Activated gamma-delta T cell treated with Interleukin-2 at 50 U/mL for 16 hours (primary cell): ENCODE measurements at places on chromosomes 7 and 10.
A peak's percentile ranks its signal among the peaks of the same experiment; 100 is the strongest.

DNA sequence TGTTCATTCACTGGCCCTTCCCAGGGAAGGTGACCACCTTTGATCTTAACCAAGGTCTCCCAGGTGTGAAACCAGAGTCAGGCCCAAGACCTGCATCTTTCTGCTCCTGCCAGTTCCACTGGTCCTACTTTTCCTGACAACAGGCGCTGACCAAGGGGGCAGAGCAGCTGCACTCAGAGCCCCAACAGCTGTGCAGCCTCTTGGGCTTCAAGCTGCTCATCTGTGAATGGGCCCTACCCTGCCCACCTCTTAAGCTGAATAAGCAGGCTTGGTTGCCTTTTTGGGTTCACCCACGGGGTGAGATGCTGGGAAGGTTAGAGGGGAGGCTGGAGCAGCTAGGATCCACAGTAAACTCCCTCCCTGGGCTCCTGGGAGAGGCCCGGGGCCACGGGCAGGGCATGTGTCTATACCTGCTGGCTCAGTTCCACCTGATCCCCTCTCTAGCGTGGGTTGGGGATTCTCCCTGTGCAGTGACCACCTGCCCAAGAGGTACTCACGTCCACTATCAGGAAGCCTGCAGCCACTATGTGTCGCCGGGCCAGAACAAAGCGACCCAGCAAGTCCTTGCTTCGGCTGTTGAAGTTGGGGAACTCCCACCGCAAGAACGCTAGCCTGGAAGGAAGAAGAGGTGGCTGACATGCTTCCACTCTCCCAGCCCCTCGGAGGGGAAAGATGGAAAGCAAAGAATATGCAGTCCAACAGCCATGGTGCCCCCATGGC lies 10.6 kb downstream of the TBRG4 start:
- DNase-seq: no peak

DNA sequence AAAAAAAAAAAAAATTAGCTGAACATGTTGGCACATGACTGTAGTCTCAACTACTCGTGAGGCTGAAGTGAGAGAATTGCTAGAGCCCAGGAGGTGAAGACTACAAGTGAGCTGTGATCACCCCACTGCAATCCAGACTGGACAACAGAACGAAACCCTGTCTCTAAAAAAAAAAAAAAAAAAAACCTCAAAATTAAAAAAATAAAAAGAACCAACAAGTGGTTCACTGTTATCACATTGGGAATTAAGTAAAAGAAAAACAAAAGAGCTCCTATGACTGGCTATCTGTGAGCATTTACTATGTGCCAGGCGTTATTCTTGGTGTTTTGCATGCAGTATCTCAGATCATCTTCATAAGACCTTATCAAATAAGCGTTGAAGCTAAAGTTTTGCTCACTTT lies 66.0 kb downstream of the ANLN start:
- no peak for DNase-seq

- DNase-seq: no peak
These were observed 89.3 kb downstream of the FANK1 start for GRCh38 chr10:125985557-125986240.

DNA sequence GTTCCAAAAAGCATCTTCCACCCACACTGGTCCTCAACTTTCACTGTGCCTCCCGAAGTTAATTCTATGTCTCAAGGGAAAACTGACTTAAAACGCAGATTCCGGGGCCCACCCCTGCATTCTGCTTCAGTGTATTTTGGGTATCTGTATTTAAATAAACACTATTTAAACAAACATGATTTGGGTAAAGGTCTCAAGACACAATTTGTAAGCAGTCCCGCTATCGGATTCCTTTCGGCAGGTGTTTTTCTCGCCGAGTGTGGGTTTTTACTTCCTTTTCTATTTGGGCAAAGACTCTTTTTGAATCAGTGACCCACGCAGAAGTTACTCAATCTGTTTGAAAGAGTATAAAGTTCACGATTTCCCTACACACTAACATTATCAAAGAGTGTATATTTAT lies 1.2 kb downstream of the PDIA4 start:
- no peak for DNase-seq

GRCh38 chr7:107007007-107007891 lies 37.3 kb upstream of the PRKAR2B start:
- DNase-seq: no peak

GRCh38 chr10:23885853-23886252 lies 323.1 kb upstream of the KIAA1217 start:
- no peak for DNase-seq

GRCh38 chr10:98340261-98340939 lies 72.4 kb upstream of the LOXL4 start:
- no peak for DNase-seq

GRCh38 chr7:158537516-158537882 lies 50.1 kb downstream of the PTPRN2 start:
- no peak for DNase-seq

DNA sequence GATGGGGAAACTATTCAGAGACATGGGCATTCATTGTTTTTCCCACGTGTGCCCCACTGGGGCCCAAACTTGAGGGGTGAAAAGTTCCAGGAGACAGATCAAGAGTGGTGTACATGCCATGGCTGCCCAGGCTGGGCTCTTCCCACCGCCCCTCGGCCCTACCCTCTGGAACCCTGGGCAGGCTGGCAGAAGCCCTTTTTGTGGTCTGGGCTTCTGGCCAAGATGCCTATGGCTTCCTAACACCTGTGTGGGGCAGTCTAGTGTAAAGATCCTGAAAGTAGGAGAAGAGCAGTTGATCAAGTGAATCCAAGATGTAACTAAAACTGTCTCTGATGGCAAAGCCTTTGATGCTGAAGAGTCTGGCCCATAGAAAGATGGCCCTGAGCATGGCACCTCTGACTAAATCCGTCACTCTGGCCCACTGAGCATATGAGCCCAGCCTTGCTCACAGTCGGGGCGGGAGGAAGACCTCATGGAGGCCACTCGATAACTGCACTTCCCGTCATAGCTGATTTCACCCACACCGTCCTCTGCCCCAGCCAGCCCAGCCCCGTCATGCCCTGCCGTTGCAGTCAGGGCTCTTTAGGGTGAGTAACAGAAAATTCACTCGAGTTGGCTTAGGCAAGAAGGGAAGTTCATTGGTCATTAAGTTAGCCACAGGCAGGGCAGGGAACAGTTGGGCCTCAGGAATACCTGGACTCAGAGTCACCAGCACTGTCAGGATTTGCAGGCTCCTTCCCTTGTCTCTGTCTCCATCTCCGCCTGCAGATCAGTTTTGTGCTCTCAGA lies 37.9 kb upstream of the MTPAP start:
- no peak for DNase-seq

DNA sequence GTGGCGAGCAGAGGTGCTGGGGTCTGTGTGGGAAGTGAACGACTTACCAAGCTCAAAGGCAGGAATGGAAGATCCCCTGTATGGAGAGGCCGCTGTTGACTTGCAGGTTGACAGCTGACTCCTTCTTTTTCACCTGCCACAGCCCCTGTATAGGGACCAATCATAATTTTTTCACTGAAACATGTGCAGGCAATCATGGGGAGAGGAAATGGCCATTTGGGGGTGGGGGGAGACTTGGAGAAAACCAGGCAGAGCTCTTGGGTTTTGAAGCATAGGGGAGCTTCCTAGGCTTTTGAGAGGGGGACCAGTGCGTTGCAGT lies 101.4 kb downstream of the WDR37 start:
- no peak for DNase-seq

DNA sequence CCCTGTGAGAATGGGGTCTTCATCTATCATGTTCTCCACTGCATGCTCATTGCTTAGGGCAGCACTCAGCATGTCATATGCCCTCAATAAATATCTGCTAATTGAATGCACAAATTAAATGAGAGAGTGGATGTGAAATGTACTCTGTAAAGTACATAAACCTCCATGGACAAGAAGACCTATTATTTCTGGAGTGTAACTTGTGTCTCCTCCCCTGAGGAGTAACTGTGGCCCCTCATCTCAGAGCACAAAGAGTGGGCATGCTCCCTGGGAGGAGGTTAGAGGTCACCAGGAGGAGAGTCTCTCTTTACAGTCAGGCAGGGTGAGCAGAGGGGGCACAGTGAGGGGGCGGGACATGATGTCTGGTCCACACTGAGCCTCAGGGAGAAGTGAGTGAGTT lies 313.6 kb upstream of the PODXL start:
- DNase-seq: no peak

DNA sequence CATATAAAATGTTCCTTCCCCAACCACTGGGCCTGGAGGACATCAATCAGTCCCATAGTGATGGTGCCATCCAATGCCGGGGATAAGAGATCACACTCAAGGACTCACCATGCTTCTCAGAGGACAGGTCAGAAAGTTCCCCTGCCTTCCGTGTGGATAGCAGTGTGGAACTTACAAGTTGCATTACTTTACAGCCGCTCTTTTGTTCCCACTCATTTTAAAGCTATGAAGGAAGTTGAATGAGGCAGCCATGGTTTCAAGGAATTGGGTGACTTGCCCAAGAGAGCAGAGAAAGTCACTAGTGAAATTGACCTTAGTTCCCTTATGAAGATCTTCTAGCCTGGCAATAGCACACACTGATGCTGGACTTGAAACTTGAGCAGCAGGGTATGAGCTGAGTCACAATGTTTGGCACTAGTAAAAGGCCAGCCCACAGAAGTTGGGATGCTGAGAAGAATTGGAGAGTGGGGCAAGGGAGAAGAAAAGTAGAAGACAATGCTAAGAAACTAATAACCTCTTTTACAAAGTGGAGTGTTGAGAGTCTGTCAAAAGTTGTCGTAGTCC lies 78.7 kb downstream of the CXCL12 start:
- DNase-seq: no peak

- DNase-seq: no peak
These were observed 77.6 kb upstream of the IMMP2L start for GRCh38 chr7:111639934-111640333.

DNA sequence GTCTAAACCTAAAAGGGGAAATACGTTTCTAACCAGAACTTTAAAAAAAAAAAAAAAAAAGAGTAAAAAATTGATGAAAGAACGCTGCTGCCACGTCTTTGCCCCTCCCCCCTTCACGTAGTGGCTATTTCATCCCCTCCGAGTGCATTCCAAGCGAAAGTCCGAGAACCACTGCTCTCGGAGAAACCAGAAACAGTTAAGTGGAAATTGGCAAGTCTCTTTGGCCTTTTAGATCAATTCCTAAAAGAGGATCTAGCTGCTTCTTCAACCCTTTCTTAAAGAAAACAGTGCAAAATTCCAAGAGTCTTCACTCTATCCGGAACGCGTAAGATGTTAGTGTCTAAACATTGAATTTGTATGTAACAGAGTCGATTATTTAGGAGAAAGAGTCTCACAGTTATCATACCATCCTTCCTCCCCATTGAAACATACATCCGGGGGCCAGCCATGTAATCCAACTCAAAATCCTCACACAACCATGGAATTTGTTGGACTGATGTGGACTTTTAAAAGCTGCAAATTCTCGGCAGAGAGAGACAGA lies 1.1 kb downstream of the P4HA1 start:
- DNase-seq: peak; percentile 7

DNA sequence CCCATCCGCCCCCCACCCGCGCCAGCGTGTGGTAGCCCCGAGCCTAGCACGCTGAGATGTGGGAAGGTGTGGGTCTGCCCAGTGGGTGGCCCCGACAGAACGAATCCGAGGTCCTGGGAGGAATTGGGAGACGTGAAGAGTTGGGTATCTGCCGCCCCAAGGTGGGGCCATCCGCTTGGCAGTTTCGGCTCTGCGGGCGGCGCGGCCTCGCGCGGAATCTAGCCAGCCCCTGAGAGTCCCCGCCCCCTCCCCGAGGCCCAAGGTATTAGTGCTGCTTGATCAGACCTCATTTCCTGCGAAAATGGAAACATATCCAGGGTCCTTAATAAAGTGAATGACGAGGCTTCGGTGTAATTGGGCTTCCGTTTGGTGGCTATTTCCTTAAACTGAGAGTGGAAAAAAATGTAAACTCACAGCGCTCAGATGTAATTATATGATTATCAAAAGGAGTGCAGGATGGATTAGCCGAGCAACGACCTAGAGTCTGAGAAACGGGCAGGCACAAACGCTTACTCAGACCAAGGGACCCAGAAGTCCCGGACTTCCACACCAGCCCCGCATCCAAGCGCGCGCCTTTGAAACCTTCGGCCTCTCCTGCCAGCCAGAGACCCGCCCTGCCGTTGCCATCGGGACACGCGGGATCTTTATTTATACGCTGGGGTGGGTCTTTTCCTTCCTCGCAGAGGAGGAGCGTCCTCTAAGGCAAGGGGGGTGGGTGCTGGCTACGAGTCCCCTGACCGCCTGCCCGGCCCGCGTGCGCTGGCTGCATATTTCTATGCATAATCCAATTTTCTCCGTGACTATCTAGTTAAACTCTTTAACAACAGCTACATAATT lies 12.8 kb downstream of the LBX1 start:
- DNase-seq: no peak

DNA sequence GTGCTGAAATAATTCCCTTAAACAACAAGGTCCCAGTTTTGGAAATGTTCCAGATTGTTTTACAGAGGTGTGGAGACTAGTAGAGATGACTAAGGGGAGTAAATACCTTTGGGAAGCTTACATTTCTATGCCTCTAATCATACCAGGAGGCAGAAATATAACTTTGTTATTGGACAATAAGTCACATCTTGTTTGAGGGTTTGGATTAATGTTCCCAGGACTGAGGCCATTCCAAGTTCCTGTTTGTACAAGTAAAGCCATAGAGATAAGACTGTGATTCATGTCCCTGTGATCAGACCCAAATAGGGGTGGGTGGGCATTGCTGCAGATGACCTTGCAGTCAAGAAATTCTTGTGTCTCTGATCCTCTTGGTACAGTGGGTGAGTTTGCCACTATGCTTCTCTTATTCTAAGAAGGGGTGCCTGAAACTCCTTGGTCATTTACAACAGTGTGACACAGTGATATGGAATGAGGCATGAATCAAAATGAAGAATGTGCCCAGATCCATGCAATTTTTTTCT lies 508.3 kb downstream of the SORCS3 start:
- DNase-seq: no peak

GRCh38 chr7:111763221-111763801 lies 201.0 kb upstream of the IMMP2L start:
- no peak for DNase-seq

- no peak for DNase-seq
These were observed 5.0 kb downstream of the GAD2 start for GRCh38 chr10:26221541-26221940.

- no peak for DNase-seq
These were observed 51.0 kb downstream of the ATXN7L1 start for GRCh38 chr7:105825371-105825770.

DNA sequence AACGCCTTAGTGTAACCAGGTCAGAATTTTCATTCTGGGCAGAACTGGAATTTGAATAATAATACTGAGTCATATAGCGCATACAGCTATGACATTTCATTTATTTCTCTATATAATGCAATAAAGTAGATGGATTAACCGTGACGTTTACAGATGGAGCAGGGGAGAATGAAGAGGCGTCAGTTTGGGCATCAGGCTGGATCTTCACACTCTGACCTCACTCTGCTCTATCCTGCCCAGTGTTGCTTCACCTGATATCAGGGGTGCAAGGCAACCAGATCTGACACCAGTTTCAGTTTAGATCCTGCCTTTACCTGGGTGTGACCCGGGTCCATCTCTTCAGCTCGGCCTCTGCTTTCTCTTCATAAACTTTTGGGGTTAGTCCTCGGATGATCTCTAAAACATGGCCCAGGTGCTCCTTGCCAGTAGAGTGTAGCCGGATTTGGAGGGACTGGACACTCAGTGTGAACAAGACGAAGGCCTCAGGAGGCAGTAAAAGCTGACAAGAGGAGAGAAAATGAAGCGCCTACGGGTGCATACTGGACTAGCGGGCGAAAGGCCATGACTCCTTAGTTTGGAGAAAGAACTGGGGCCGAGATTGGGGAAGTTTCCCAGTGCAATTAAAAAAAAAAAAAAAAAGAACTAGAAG lies 1.4 kb upstream of the ZYX start:
- no peak for DNase-seq
